Activated CD8-positive, alpha-beta memory T cell treated with anti-CD3 and anti-CD28 coated beads for 1 hour (primary cell): ENCODE measurements at places on chromosomes 5 and 9.

DNA sequence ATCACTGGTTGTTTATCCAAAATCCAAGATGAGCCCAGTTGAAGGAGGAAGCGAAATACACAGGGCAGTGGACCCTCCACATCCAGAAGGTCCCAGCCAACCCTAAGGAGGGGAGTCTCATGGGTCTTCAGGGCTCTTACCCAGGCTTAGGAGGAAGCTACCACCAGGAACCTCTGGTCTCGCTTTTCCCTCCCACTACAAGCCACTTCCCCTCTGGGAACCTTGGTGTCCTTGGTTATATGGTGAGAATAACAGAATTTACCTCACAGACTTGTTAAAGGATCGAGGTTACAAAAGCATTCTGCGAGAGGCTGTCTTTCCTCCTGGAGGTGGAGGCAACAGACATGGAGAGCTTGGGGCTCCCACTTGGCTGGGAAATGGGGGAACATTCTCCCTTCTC is 3.4 kb downstream of the HIGD2A start:
- DNase-seq = no peak

- DNase-seq = no peak
These were observed 9.4 kb downstream of the SLC38A9 start for GRCh38 chr5:55702598-55703345.

DNA sequence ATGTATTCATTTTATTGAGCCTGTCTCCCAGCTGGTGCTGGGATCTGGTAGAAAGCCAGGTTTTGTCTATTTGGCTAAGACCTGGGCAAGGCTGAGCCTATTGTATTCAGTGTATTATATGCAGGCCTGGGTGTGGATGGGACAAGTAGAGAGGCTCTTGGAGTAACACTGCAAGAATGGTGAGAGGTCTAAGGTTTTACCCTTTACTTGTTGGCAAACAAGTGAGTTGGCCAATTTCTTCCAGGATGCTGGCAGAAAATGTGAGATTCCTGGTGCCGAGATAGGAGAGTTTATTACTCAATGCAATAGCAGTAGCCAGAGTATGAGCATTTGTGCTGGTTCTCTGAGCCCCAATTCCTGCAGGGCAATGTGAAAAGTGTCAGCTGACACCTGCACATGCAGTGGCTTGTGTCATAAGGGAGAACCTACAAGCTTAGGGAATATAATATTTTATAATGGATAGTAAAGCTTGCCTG is 141.7 kb upstream of the PRLR start:
- DNase-seq = no peak

- DNase-seq = no peak
These were observed 16.8 kb downstream of the RASGRF2 start for GRCh38 chr5:80976985-80977384.

DNA sequence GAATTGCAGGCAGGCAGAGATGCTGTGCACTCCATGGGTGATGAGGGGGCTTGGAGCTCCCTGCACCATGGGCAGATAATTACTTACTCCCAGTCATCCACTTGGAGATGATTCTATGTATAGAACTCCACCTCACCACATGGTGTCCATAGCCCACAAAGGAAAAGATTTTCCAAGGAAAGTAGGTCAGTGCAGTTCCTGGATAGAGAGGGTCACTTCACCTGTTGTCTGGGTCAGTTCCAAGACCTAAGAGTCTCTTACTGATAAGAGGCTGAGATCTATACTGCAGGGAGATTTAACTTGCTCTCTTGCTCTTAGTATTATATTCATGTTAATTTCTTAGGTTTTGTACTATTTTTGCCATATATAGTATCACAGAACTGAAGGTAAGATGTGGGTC is 113.9 kb upstream of the BRINP1 start:
- DNase-seq = no peak

DNA sequence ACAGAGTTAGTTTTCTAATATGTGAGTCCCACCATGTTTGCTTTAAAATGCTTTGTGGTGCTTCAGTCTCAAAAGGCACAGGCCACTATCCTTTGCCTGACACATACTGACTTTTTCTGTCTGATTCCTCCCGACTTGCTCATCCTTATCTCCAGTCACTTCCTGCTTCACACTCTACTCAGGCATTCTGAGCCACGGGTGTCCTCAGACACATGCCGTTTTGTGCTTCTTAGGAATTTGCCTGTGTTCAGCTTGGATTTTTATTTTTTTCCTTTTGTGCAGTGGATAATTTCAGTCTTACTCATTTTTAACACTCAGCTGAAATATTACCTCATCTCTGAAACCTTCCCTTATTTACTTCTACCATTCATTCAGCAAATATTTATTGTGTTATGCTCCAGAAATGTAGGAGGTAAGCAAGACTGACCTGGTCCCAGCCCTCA is 54.1 kb downstream of the MAN2A1 start:
- no peak for DNase-seq

- DNase-seq = no peak
These were observed 462.2 kb upstream of the PTGER4 start for GRCh38 chr5:40217553-40217952.

DNA sequence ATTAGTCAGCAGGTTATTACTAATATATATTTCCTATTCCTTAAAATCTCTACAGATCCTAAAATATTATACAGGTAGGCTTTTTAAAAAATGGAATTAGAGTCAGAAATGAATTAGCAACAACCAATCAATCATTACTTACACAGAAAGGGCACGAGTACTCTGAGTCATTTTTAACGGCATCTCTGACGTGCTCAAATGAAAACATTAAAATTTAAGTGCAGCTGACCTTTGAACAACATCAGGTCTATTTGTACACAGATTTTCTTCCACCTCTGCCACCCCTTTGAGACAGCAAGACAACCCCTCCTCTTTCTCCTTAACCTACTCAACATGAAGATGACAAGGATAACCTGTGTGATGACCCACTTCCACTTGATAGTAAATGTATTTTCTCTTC is 19.1 kb downstream of the AUH start:
- no peak for DNase-seq

- DNase-seq = no peak
These were observed 405.1 kb upstream of the ADAMTSL1 start for GRCh38 chr9:18068900-18069299.

DNA sequence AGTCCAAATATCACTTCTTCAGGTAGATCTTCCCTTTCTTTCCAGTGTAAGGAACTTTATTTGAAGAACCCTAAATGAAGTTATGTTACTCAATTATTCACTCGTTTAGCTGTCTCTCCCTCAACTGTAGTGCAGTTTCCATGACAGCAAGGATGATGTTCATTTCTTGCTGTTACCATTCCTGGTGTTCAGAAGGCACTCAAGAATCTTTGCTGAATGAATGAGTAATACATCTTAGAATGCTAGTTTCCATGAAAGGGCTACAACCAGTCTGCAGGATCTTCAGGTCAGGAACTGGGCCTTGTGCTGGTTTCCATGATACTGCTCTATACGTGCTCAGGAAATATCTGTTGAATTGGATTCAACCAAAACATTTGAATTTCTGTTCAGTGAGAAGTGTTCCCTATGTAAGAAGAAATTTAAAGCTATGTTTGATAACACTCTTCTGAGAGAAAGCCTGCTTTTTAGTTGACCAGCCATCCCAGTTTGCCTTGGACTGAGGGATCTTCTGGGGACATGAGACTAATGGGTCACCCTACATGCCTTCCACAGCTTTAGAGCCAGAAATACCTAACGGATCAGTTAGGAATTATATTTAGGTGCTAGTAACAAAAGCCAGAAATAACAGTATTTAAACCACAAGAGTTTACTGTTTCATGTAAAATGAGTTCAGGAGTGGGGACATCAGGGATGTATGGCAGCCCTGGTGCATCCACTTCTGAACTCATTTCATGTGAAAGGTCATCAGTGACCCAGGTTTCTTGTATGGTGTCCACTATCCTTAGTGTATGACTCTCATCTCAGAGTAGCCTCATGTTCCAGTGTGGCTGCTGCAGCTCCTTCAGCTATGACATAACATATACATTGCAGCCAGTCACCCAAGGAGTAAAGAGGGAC is 500.1 kb upstream of the SGCD start:
- DNase-seq = no peak

DNA sequence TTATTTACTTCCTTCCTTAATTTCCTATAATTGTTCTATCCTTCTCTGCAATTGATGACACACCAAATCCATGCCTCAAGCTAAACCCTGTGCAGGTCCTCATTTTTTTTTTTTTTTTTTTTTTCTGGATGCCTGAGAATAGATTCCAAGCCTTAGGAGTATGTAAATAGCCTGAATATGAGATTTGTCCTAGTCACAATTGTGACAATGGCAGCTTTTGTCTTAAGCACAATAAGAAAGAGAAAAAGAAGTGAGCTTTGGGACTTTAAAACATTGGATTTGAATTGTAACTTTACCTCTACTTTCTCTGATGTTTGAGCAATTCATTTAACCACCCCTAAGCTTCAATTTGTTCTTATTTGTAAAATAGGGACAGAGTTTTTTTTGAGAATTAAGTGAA is 280.5 kb downstream of the TUSC1 start:
- DNase-seq = no peak

DNA sequence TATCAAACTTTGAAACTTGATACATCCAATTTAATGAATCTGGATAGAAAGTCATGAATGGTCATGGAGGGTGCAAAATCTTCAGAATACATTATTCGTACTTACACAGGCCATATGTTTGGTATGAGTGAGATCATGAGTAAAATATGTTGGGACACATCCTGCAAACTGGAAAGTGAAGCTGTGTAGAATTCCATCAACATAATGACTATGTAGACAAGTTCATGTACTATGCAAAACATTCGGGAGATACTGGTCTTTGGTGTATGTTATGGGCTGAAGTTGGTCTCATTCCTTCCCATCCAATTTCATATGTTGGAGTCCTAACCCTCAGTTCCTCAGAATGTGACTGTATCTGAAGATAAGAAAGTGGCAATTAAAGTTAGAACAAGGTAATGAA is 18.1 kb upstream of the CTNND2 start:
- DNase-seq = no peak
